ENCODE measurements at places on chromosomes 11 and 22.

- no peak for DNase-seq
Observed at GRCh38 chr22:35674335-35674734, 26.1 kb downstream of the APOL6 start.

GRCh38 chr22:50483977-50484853 is 2.4 kb upstream of the MIOX start:
- no peak for DNase-seq

GRCh38 chr11:132408877-132409276 is 1038.5 kb downstream of the NTM start:
- no peak for DNase-seq

- DNase-seq = no peak
Observed at GRCh38 chr11:94271885-94272372, 32.5 kb upstream of the IZUMO1R start.

GRCh38 chr11:66267379-66268243 is 828 bp upstream of the RAB1B start:
- DNase-seq = peak; percentile 81

DNA sequence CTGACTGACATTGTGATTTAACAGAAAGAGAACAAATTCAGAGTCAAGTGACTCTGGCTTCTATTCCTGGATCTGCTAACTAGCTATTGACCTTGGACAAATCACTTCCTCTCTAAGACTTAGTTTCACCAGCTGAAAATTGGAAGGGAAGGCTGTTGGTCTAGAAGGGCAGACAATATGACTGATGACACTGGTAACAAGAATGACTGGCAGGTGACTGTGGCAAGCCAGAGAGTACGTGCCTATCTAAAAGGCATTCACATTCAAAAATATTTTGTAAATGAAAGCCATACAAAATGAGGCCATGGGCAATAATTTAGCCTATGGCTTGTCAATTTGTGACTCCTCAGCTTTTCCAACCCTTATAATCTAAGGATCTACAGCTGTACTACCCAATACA is 23.5 kb downstream of the SERGEF start:
- DNase-seq = no peak

GRCh38 chr22:44309137-44309536 is 3.6 kb downstream of the SHISAL1 start:
- DNase-seq = peak; percentile 93

DNA sequence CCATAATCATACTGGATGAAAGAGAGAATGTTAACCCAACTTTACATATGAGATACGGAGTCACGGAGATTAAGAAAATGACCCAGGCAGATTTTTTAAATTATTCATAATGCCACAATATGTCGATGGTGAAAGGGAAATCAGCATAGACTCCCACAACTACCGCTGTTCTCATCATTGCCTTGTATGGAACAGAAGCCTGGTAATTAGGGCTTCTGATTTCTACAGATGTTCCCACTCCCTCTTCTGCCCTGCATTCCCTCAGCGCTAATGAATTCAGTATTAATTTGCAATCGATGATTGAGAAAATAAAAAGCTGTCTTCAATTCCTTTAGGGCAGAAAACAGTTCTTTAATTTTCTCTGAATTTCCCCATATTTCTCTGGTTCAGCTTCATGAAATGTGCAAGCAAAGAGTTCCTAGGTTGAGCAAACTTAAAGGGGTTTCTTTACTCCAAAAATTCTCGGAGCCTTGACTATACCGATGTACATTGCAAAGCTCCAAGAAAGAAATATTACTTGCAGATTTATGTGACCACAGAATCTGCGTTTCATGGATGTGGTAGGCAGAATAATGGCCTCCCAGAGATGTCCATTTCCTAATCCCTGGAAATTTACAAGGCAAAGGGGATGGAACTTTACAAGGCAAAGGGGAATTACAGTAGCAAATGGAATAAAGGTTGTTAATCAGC is 134.9 kb upstream of the ZC3H12C start:
- DNase-seq = no peak

GRCh38 chr22:44702479-44703198 is 635 bp downstream of the PRR5 start:
- no peak for DNase-seq

- DNase-seq = no peak
Observed at GRCh38 chr11:88603091-88603867, 265.7 kb upstream of the CTSC start.

DNA sequence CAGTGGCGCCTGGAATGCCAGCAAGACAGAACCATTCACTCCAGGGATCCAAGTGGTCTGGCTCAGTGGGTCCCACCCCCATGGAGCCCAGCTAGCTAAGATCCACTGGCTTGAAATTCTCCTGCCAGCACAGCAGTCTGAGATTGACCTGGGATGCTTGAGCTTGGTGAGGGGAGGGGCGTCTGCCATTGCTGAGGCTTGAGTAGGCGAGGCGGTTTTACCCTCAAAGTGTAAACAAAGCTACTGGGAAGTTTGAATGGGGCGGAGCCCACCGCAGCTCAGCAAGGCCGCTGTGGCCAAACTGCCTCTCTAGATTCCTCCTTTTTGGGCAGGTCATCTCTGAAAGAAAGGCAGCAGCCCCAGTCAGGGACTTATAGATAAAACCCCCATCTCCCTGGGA is 125.7 kb upstream of the DDI1 start:
- DNase-seq = no peak

- no peak for DNase-seq
Observed at GRCh38 chr22:43825651-43826050, 13.5 kb upstream of the EFCAB6 start.

DNA sequence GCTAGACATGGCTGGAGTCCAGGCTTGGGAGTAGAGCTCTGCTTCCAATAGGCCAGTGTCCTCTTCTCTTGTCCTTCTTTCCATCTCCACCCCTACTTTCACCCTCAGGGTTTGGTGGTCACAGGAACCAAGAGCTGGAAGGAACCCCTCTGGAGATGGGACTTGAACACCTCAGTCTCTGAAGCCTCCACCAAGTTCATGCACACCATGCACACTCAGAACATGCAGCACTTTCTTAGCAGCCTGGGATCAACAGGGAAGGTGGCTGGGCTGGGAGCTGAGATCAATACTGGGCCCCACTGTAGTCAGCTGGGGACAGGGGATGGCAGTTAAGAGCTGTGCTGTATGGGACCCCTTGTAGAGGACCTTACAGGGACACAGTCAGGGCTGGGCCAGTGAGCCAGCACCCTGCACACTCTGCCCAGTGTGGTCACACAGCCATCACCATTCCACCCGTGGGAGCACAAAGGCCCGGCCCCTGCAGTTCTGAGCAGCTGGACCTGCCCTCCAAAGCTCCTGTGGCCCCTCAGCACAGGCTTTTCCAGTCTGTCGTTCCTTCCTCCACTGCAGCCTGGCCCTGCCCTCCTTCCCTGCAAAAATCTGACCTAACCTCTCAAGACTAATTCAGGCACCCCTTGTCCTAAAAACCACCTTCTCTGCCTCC is 47.7 kb downstream of the GAB4 start:
- DNase-seq = no peak

DNA sequence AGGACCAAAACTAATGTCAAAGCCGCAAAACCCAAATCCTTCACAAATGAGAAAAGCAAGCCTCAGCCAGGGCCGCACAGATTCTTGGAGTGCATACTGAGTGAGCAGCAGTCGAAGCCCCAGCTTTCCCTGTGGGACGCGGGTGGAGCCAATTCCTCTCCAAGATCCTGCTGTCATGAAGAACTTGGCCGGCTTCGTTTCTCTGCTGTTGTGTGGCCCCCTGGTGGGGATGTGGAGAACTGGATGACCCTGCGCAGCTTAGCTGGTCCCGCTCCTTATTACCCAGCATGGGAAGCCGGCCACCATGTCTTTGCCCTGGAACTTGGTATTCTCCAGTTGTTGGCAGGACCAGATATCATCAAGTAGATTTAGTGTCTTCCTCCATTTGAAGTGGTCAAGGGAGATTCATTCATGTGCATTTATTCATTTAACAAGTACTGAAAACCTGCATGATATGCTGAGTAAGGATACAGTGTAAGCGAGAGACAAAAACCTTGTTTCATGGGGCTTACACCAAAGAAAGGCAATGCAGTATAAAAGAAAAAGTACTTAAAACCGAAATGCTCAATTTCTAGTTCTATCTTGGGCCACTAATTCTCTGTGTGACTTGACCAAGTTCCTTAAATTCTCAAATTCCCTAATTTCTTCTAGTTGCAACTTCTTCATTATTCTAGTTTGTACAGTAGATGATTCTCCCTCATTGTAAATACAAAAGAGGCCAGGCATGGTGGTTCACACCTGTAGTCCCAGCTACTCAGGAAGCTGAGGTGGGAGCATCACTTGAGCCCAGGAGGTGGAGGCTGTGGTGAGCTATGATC is 56.7 kb upstream of the CRTAM start:
- DNase-seq = peak; percentile 80

DNA sequence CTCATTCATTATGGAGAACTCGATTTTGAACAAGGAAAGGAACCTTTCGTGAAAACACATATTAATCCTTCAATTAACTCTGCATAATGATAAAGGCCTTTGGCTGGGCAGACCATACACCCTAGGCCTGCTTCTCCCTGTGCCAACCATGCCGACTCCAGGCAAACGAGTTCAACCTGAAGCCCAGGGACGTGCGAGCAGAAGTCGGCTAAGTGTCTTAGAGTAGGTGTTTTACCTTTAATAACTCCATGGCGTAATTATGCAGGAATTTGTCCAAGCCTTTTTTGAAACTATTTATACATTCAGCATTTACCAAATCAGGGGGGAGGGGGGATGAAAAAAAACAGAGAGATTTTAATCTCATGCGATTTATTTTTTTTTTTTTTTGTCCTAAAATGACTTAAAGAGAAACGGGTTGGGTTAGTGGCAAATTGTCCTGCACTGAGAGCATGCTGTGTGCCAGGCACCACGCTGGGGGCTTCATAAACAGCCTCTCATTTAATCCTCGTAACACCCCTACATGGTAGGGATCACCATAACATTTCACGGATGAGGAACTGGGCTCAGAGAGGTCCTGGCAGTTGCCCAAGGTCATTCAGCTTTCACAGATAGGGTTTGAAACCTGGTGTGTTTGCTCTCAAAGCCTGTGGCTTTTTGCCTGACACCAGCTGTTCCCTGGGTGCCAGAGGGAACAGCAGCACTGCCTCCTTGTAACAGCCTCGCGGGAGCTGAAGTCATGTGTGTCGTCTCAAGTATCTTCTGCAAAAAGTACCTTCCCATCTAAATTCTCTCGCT is 423.9 kb downstream of the MN1 start:
- no peak for DNase-seq

GRCh38 chr11:94400839-94401772 is at the start of gene GPR83:
TSS of gene GPR83 (minus strand) at chr11:94401419. CDS start at chr11:94401247, 172 bp downstream.
- DNase-seq = no peak

DNA sequence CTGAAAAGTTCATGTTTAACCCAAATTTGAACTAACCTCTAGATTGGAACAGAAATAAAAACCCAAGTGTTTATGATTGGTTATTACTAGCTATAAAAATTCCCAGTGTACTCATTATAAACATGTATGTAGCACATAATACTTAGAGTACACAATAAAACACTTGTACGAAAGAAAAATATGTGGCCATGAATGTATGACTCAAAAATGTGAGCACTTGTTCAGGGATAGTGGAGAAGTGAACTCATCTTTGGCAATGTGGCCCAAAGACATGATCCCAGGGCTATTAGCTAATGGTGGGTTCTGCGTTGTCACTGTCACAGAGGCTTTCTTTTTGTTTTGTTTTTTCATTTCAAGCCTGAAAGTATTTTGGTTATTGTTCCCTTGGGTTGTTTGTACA is 72.0 kb downstream of the PPFIBP2 start:
- DNase-seq = no peak

GRCh38 chr11:116721988-116722387 is 50.8 kb downstream of the BUD13 start:
- no peak for DNase-seq

DNA sequence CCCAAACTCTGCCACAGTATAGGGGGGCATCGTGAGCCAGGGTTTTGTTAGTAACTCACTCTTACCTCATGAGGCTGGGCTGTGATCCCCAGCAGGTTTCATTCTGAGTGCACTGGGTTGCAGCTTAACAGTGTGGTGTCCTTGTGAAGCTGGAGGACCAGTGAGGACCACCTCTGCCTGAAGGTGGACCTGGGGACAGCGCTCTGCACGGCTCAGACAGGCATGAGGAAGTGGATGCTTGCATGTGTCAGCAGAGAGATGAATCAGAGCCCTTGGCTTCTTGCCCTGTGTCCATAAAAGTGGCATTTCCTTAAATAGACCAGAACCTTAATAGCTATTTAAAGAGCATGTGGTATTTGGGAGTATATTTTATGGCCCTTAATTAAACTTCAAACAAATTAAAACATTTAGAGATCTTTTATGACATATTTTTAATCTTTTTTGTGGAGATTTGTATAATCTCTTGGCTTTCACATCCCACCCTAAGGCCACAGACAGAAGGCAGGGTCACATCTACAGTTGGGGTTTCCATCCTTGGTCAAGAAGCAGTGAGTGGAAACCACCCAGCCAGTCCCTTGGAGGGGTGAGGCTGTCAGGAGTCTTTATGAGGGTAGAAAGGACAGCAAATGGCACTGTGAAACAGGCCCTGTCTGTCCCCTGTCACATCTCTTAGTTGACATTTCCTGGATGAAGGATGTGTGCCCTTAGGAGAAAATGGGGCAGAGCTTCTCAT is 24.8 kb upstream of the ADORA2A start:
- peak; percentile 98 for DNase-seq

GRCh38 chr11:94885581-94885980 is 87.8 kb downstream of the CWC15 start:
- DNase-seq = no peak

- DNase-seq = no peak
Observed at GRCh38 chr11:105612771-105613170, 2.9 kb downstream of the GRIA4 start.

GRCh38 chr11:17280494-17281127 is 4.1 kb downstream of the NUCB2 start:
- DNase-seq = no peak

GRCh38 chr22:48955351-48956311 is 872.0 kb downstream of the BRD1 start:
- no peak for DNase-seq

- DNase-seq = no peak
Observed at GRCh38 chr11:31422703-31423102, 53.0 kb downstream of the DNAJC24 start.

Data from inflammatory macrophage treated with lipopolysaccharide for 4 hours (primary cell).